ENCODE measurements at places on chromosomes 6 and 20.

DNA sequence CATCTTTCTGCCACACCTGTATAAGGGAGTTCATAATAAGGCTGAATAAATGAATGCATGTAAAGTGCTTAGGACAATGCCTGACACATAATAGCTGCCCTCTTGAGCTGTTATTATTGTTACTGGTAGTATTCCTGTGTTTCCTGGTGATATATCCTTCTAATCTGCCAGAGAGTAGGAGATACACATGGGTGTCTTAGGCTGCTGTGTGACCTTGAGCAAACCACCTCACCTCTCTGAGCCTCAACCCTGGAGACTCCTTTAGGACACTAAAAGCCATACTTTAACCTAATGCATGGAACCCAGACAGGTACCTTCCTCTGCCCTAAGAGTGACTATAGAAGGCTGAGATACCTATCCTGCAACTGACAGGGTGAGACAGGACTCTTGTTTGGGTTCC lies 7.6 kb downstream of the SCRT2 start:
- no peak for DNase-seq

GRCh38 chr6:165599121-165599520 lies 63.9 kb downstream of the PDE10A start:
- no peak for DNase-seq

- no peak for DNase-seq
Observed at GRCh38 chr6:167103041-167103891, 19.6 kb upstream of the CCR6 start.

GRCh38 chr20:50136822-50137599 lies 16.5 kb downstream of the PEDS1 start:
- no peak for DNase-seq

GRCh38 chr20:7924692-7925091 lies 15.6 kb downstream of the HAO1 start:
- no peak for DNase-seq

GRCh38 chr6:49892280-49892679 lies 25.9 kb upstream of the CRISP1 start:
- no peak for DNase-seq

GRCh38 chr6:89562093-89562973 lies 76.2 kb downstream of the LYRM2 start:
- no peak for DNase-seq

DNA sequence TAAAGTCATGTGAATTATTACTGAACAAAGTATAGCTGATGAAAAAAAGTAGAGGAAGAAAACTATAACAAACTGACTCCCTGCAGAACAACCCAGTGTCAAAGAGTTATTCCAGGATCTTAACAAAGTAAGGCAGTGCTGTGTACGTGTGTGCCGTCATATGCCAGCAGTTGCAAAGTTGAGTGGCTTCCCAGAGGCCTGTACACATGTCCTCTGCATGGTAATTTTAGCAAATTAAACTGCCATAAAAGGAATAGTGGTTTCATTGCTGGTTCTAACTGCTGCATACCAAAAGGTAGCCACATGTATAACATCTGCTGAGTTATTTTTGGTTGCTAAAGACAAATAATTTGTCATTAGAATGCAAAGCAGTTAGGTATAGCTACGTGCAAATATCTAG lies 44.8 kb downstream of the RIPOR2 start:
- DNase-seq, result no peak

DNA sequence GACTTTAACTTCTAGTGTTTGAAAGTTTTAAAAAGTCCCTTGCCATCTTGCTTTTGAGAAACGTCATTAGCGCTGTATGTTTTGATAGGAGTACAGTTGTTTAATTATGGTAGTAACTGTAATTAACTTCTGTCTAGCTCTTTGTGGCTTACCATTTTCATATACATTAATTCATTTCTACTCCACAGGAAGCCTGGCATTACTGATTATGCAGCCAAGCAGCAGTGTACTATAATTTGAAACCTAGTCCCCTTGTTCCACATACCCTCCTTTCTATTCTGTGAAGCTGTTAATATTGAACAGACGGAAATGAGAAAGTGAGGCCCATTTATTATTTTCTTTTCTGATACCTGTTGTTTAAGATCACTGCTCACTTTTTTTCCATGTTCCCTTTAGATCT lies 235.4 kb downstream of the CDKAL1 start:
- no peak for DNase-seq

GRCh38 chr6:40438246-40438887 lies 148.8 kb downstream of the LRFN2 start:
- DNase-seq, result no peak

DNA sequence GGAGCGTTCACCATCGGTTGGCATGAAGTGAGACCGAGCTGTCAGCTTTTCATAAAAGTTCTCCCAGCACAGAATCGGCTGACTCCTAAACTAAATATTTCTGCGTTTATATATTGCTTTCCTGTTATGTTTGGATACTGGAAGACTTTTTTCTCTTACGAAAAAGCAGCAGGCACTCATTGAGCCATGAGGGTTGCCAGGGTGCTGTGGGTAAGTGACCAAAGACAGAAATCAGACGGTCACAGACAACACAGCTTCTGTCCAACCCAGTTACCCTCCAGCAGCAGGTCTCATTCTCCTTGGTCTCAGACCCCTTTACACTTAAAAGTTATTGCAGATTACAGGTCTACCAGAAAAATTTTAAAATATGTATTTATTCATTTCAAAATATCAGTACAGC lies 113.7 kb downstream of the FAM120B start:
- no peak for DNase-seq

GRCh38 chr20:18164356-18164755 lies 26.7 kb downstream of the KAT14 start:
- no peak for DNase-seq

GRCh38 chr6:129700666-129701065 lies 9.3 kb downstream of the ARHGAP18 start:
- DNase-seq, result no peak

DNA sequence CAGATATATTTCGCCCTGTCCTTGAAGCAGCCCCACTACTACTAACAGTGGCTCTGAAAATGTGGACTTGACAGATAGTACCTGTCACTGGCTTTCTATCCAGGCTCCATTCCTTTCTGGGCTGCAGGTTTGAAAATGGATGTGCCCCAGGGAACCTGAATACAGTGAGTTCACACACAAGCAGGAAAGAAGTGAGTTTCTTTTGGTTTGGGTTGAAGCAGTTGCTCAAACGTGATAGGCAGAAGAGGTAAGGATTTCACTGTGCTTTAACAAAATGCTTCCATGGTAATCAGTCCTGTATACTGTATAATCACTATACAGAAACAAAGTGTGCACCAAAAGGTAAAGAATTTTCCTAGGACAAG lies 382.9 kb downstream of the PRKN start:
- no peak for DNase-seq

GRCh38 chr20:40464731-40465208 lies 224.3 kb downstream of the MAFB start:
- no peak for DNase-seq

DNA sequence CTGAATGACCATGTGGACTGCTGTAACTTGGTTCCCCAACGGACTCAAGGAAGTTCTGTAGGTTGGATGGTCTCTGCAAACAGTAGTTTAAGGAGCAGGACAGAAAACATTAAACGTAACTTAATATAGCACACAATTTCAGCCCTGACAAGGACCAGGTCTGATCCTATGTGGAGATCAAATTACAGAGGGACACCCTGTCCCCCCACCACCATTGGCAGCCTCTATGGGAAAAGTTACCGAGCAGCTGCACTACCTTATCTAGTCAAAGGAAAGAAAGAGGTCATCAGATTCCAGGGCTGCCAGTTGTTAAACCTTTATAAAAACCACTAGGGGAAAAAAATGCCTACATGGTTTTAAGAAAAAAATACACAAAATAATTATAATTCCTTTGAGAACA lies 191.5 kb upstream of the RSPO3 start:
- no peak for DNase-seq

DNA sequence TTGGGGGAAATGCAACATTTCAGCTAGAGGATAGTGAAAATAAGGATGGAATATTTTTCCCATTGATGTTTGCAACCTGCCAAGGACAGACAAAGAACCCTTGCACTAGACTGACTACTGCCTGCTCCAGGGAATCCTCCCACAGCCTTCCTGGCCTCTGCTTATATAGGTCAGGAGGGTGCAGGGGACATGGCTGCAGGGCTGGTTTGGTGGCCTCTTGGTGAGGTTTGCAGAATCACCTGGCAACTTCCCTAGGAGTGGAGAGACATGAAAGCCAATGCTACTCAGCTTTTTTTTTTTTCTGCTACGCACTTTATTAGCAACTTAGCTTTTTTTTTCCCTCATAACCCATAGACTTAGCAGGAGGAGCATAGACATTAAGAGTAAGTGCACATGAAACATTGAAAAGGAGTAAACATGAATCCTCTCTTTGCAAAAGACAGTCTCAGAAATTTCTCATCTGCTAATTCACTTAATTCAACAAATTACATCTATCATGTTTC lies 39.8 kb upstream of the CDYL start:
- no peak for DNase-seq

- DNase-seq, result no peak
Observed at GRCh38 chr20:8126841-8127378, 5.2 kb upstream of the PLCB1 start.

DNA sequence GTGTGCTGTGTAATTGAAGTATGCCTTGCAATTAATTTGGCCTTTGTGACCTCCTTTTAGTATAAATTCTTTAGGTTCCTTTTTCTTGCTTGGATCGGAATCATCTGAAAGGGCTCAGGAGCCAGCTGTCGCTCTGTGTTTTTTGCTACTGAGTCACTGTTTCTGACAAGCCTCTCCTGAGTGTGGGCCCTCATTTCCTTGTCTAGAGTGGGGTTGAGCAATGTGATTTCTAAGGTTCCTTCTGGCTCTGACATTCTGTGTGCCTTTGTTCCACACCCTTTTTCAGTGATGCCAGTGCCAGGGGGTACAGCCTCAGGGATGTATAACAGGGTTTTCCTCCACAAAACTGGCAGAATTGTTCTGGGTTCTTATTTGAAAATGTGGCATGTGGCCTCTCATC lies 26.5 kb downstream of the DAAM2 start:
- DNase-seq, result no peak

- DNase-seq, result no peak
Observed at GRCh38 chr6:30311671-30312070, 15.1 kb upstream of the TRIM39 start.

DNA sequence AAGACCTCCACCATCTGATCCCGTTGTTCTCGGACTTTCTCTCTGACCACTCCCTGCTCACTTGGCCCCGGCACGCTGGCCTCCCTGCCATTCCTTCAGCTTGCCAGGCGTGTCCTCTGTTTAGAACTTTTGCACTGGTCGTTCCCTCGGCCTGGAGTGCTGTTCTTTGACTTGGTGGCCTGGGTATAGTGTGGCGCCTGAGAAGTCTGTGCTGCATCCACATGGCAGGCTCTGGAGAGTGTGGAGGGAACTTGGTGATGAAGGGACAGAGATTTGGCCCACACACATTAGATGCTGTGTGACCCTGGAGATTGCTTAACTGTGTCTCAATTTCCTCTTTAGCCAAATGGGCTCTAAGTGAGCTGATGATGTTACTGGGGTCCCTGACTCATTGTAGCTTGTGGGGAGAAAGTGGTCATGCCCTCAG lies 13.0 kb upstream of the TGM2 start:
- no peak for DNase-seq

DNA sequence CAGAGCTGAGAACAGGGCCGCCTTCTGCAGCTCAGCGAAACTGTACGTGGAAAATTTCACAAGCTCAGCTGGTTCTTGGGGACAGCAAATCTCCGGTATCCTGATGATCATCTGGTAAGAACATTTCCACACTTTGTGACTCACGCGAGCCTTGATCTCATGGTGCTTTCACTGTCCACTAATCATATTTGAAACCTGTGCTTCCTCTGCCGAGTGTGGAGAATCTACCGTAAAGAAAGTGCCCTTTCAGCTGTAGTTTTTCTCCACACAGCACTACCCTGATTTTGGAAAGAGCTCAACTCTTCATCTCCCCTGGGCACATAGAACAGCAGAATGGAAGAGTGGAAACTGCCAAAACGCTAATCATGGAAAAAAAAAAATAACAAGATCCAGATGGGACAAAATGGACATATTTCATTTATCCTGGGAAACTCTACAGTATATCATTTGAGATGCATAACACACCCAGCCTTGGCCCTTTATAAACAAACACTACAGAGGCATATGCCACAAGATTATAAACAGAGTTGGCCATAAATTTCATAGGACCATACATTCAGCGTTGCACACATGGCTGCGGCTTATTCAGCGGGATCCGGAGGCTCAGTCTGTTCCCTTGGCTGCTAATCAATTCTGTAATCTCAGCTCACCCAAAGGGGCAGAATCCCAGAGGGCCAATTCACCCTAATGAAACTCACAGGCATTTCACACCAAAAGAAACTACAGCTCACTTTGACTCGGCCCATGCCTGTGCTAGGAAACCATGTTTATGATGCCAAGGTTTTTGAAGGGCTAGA lies 434.5 kb downstream of the HDGFL1 start:
- DNase-seq, result no peak

GRCh38 chr6:115712291-115712961 lies 348.3 kb downstream of the FRK start:
- DNase-seq, result no peak

GRCh38 chr20:57395111-57395966 lies 4.1 kb downstream of the RBM38 start:
- peak; percentile 86 for DNase-seq
